Activated T-helper 17 cell treated with anti-CD3 and anti-CD28 coated beads, Interleukin-2, amount 50 U/mL, for 72 hours (primary cell): ENCODE measurements at places on chromosomes 7 and 10.

- ATAC-seq = no peak
Measured at GRCh38 chr7:28296571-28297483, 115.5 kb upstream of the CREB5 start.

DNA sequence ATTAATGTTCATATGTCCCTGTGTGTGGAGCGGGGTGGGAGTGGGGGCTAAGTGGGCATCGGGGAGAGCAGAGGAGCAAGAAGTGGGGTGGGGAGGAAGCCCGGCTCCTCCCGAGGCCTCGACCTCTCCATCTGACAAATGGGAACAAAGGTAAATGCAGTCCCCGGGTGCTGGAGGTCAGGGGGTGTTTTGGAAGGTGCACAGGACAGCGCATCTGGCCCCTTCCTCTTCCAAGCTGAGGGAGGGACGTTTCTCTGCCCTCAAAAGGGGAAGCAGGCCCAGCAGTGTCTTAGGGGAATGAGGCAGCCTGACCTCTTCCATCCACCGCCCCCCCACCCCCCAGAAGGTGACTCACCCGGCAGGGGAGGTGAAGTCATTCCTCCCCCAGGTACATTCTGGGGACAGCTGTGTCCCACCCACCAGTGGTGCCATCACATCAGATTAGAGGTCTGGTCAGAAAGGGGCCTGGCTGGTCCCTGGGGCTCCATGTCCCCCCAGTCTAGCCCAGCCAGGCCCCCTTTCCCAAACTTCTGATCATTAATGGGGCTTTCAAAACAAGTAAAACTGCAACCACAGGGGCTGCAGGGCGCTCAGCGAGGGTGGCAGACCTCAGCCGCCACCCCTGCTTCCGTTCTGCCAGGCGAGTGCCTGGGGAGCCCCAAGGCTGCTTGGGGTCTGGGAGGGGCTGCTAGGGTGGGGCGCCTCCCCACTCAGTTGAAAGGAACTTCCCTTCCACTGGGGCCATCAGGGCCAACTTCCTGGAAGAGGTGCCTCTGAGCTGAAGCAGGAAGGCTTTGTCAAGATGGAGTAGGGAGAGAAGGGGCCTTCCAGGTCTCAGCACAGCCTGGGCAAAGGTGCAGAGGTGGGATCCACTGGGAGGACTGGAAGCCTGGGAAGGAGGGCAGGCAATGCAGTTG lies 10.8 kb downstream of the LFNG start:
- ATAC-seq = peak; percentile 71

GRCh38 chr10:14543904-14544210 lies 213.1 kb upstream of the FRMD4A start:
- ATAC-seq = peak; percentile 42

GRCh38 chr10:124523901-124524300 lies 62.3 kb downstream of the LHPP start:
- no peak for ATAC-seq

GRCh38 chr10:63375859-63376258 lies 89.9 kb downstream of the JMJD1C start:
- ATAC-seq = no peak

DNA sequence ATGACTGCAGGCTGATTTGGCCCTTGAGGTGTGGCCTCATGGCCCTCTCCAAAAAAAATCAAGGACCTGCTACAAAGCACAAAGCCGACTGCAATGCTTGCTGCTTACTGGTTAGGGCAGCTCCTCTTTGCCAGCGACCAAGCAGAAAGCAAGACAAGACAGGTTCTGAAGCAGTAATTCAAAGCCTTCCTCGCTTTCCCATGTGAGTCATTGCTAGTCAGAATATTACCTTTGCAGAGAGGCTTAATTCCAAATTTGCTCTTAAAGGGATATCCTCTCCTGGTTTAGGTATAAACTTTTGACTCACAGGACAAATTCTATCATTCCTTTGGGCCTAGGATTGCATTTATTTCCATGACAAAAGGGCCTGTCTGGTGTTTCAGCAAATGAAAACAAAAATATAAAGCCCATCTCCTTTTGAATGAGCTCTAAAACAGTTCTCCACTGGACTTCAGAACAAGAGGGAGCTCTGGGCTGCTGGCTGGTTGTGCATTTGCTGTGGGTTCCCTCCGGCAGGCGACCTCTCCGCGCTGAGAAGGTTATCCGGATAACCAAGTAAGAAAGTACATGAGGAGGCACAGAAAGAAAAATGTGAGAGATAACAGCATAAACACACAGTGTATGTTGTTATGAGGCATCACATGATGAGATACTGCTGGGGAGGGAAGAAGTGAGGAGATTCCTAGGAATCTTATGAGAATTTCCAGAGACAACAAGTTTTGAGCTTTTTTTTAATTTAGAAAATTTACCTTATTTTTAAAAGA lies 90.8 kb downstream of the EGFR start:
- no peak for ATAC-seq

GRCh38 chr10:72069751-72070526 lies 18.4 kb downstream of the SPOCK2 start:
- no peak for ATAC-seq

DNA sequence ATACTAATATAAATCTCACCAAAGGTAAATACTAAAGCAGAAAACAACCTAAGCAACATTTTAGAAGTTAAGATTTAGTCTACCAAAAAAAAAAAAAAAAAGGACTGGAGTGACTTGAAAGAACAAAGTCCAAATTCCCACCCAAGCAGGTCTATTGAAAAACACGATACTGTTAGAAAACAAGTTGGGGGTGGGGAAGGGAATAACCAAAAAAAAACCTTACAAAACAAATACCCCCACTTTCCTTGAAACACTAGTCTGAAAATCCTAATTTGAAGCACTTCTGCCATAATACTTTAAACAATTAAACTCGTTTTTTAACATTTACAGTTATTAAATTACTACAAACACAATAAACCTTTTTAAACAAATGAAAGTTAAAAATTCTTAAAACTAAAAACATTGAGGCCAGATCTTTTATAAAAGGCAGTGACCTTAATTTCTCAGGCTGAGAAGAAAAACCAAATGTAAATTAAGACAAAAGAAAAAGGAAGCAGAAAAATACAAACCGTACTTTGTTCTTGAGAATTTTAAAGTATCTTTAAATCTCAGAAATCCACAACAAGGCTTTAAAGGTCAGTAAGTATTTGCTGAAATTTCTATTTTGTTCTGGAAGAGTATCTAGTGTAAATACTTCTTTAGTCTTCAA lies 135.1 kb downstream of the NRBF2 start:
- no peak for ATAC-seq

DNA sequence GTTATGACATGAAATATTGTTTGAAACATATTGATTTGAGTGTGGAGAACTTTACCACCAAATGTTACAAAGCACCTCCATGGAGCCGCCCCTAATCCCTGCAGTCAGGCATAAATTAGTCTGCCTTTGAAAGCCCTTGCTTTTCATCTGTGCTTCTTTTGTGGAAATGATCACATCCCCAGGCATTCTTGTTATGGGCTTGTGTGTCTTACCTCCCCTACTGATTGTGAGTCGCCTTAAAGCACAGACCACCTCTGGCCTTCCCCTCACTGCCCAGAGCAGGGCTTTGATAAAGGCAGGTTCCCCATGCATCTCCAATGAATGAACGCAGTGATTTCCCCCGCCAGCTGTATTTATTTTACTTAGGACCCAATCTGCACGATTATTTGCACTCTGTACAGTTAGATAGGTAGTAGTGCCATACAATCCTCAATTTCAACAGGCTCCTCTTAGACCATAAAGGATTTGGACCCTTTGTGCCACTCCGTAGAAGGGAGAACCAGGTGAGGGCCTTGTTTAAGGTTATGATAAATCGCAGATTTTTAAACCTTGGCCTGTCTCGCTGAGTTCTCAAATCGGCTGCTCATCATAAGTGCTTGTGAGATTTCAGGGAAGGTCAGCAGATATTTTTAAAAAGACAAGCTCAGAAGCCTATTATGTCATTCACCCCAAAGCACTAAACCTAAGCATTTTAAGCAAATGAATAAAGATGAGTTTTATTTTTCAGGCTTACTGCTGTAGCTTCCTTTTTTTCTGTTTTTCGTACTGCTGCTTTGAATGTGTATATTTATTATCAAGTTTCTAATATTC lies 107.8 kb downstream of the CUBN start:
- no peak for ATAC-seq
